ENCODE measurements at places on chromosomes 11 and 22.

DNA sequence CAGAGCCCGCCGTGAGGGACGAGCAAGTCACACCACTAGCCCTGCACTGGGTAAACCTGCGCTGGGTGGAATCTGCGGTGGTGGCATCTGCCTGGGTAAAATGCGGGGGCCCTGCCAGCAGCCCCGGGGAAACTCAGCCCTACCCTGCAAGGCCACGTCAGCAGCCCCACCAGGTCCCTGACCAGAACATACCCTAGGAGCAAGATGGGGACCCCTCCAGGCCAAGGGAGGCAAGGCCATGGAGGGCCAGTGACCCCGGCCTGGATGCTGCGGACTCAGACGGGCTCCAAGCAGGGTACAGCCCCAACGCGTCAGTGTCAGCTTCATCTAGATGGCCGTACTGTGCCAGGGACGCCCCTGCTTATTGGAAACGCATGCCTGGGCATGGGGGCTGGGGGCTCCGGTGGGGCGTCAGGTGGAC is 26.3 kb downstream of the TOLLIP start:
- no peak for DNase-seq

- DNase-seq = no peak
Measured at GRCh38 chr11:78770931-78771330, 196.3 kb upstream of the NARS2 start.

- no peak for DNase-seq
Measured at GRCh38 chr22:29872989-29873388, 10.0 kb upstream of the MTMR3 start.

DNA sequence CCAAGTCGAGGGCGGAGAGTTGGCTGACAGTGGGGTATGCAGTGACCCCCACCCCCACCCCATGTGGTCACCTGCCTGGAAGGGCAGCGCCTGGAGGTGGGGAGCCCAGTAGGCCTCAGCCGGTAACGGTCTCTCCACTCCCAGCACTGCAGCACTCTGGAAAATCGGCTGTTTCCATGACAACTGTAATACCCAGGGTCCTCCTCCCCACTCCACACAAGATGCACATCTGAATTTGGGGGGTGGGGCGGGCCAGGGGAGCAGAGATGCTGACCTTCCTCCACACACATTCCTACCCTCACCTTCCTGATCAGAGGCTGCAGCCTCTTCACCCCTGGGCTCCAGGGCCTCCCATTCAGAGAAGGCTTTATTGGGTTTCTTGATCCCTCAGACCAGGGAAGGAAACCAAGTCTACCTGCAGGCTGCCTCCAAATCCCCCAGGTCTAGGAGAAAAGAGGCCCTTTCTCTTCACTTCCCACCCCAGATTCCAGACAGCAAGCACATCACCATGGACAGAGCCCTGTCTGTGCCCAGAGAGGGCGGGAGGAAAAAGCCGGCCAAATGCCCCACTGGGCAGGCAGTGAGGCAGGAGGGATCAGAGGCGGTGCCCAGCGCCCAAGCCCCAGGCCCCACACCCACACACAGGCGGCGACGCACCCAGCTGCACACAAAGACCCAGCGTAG is 46.5 kb downstream of the SLC22A12 start:
- DNase-seq = no peak
